SHP77 (cell line): ENCODE measurements at places on chromosomes 11 and 22.
A peak's percentile ranks its signal among the peaks of the same experiment; 100 is the strongest.

- DNase-seq: no peak
Observed at GRCh38 chr11:128254941-128255340, 332.4 kb downstream of the ETS1 start.

- no peak for DNase-seq
Observed at GRCh38 chr11:86916330-86916729, 38.9 kb downstream of the FZD4 start.

GRCh38 chr22:17131686-17132085, 10.5 kb upstream of the TMEM121B start:
- DNase-seq: peak; percentile 22

GRCh38 chr11:120061761-120062560, 76.0 kb downstream of the TRIM29 start:
- no peak for DNase-seq

DNA sequence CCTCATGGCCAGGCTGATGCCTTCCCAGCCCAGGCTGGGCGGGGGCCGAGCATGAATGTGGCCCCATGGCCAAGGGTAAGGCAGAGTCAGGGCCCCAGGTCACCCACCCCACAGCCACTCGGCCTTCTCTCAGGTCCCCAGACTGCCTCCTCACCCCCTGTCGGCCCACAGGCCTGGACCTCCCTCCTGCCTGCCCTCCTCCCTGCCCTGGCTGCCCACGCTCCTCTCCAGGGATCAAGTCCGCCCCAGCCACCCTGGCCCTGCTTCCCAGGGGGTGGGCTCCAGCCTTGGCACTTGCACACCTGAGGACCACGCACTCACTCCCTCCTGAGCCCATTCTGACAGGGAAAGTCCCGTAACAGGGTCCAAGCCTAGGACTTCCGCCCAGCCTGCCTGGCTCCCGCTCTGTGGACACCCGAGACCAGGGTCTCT, 37.8 kb upstream of the TH start:
- DNase-seq: no peak
